Fibroblast of the conjunctiva (primary cell): ENCODE measurements at places on chromosomes 6 and 20.

- no peak for DNase-seq
These were observed 911.4 kb upstream of the FLRT3 start for GRCh38 chr20:15248618-15249395.

- no peak for DNase-seq
These were observed 25.5 kb downstream of the PCK1 start for GRCh38 chr20:57586370-57586793.

DNA sequence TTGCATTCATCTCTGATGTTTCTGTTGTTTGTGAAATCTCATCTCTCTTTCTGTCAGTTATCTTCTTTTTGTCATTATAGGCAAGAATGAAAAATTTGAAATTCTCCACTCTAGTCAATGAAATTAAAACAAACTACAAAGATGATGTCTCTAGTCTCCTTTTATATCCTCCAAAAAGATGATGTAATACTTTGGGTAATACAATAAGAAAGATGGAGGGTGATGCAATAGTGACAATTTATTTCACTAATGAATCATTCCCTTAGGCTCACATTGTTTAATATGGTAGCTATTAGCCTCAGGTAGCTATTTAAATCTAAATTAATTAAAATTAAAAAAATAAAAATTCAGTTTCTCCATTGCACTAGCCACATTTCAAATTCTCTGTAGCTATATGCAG lies 145.4 kb downstream of the UST start:
- peak; percentile 23 for DNase-seq

DNA sequence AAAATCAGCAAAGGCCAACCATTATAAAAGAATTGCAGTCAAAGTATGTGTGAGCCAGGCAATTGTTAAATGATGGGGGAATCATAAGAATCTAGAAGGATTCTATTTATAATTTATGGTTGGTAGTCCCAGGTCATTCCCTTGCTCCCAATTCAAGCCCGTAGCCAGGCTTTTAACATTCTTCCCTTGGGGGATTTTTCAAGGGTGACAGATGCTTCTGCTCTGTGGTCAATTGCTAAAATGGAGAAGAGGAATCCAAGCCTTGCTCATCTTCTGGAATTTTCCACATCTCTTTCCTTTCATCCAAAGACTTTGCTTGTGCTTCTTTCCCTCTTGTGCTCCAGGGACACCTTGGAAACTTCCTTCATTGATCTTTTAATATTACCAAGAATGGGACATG lies 18.0 kb upstream of the BCAS1 start:
- no peak for DNase-seq

DNA sequence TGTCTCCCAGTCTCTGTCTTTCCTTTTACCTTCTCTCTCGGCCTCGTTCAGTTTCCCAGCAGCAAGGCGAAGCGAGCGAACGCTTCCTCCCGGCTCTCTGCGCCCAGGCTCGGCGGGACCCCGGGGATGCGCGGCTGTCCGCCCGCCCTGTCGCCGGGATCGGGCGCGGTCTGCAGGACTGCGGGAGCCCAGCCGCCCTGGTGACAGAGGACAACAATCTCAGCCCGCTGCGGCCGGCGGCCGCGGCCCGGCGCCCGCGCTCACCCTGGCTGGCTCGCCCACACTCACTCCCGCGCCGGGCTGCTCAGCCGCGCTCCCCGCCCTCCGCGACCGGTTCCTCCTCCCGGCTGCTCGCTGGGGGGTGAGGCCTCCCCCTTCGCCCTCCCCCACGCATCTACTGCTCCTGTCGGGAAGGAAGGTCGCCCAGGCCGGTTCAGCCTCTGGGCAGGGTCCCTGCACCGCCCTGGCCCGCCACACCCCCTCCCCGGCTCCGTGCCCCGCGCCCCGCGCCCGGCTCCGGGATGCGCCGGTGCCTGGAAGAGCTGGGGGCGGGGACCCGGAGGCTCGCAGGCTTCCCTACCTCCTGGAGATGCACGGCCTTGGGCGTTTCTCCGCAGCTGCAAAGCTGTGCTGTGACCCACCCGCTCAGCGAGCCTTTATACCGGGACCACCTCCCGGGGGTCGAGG lies 410 bp downstream of the SYNE1 start:
- DNase-seq, result no peak

DNA sequence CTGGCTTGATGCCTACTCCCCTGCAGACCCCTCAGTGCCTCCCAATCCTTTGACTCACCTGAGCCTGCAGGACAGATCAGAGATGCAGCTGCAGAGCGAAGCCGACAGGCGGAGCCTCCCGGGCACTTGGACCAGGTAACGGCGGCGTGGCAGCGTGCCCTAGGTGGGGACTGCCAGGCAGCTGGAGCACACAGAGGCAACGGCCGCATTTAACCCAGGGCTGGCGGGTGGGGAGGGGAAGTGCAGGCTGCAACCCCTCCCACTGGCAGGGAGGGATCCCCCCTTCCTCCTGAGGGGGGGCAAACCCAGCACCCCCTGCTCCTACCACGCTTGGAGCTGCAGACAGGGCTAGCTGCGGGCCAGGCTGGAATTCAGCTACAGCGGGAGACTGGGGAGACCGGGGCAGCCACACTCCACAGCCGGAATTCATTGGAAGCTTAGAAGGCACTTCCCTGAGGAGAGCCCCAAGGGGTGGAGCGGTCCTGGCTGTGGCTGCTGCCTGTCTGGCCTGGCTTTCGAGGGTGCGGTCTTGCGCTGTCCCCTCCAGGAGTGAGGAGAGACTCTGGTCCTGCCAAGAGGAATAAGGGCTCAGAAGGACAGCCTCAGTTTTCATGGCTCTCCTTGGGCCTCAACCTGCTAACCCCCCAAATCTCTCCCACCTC lies at the start of gene MATN4:
MATN4 (minus strand) TSS at position 183 of the 662 bp plus-strand sequence. CDS start 2,717 bp downstream, outside the sequence.
- DNase-seq, result no peak
